Stomach (tissue), 19 donors: ENCODE measurements at places on chromosomes 2 and 18. TPM values are rescaled to one million over a fixed set of nuclear protein-coding genes. Genes with fewer than 3 reads are reported as not detected.

Gene CDKL4
- total RNA-seq = 4.2 TPM

DNA sequence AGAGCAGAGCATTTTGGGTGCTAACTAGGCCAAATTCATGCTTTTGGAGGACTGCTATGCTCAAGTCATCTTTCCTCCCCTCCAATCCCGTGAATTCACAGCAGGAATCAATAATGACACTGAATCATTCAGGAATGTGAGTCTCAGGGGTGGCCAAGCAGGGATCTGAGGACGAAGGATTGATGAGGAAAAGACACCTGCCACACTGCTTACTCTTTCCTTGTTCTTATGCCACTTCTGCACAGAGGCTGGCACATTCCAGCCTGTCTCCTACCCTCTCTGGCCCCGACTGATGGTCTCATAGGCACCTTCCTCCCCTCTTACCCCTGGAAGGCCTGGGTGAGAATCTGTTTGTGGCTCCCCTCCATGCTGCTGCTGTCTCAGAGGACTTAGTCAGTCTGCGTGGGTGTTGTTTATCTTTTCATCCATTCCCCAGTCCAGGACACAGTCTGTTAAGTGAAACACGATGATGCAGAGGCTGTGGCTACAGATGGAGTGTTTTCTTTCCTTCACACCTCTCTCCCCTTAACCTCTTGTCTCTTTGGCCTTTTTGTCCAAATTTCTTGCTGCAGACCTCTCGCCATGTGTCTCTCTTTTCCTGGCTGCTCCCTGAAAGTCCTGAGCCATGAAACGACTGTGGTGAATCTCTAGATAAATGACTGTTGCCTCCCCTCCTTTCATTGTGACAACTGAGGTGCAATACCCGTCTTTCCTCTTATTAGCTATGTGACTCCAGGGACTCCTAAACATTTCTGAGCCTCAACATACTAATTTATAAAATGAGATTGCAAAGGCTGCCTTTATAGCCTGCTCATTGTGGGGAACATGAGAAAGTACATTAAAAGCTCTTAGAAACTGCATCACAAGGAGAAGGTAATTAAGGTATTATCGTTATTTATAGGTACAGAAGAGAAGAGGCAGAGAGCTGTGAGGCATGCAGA, 86.9 kb downstream of the RDH14 start:
- H3K4me1 ChIP-seq = no peaks in the 10 kb centered on the region
- no peak overlapping the region for H3K27ac ChIP-seq
- no peaks in the 10 kb centered on the region for H3K27me3 ChIP-seq

Gene UBE2F
- 6.4 TPM for total RNA-seq

GRCh38 chr2:218867900-218868299, 8.3 kb downstream of the WNT6 start:
- no peaks in the 10 kb centered on the region for H3K36me3 ChIP-seq
- H3K27ac ChIP-seq = no peak overlapping the region
- H3K4me3 ChIP-seq = no peak overlapping the region
- peaks cover 8% of the 10 kb centered on the region for H3K4me1 ChIP-seq
- peak; percentile 48 for DNase-seq

Gene FEV
- not detected for total RNA-seq

DNA sequence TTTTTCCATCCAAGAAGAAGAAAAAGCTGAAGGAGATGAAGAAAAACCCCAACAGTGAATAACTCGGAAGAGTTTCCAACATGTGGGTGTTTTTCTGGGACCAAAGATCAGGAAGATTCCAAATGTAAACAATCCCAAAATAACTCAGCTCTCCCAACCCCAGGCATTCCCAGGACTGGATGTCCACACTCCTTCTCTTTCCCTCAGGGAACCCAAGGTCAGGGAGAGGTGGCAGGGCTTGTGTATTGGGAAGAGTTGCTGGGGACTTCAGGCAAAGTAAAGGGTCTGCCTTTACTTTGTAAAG, 268.0 kb downstream of the DYSF start:
- no peak overlapping the region for H3K4me3 ChIP-seq
- peak; percentile 30 for DNase-seq
- H3K36me3 ChIP-seq = no peaks in the 10 kb centered on the region
- H3K27ac ChIP-seq = peak overlapping the region; percentile 56
- no peaks in the 10 kb centered on the region for H3K27me3 ChIP-seq
- H3K4me1 ChIP-seq = peaks cover 17% of the 10 kb centered on the region

Gene ABHD1
- not detected for total RNA-seq

GRCh38 chr2:157176602-157177001, 80.9 kb upstream of the GALNT5 start:
- DNase-seq = no peak
- H3K36me3 ChIP-seq = no peaks in the 10 kb centered on the region
- H3K27me3 ChIP-seq = no peaks in the 10 kb centered on the region
- no peak overlapping the region for H3K4me3 ChIP-seq
- no peak overlapping the region for H3K27ac ChIP-seq

DNA sequence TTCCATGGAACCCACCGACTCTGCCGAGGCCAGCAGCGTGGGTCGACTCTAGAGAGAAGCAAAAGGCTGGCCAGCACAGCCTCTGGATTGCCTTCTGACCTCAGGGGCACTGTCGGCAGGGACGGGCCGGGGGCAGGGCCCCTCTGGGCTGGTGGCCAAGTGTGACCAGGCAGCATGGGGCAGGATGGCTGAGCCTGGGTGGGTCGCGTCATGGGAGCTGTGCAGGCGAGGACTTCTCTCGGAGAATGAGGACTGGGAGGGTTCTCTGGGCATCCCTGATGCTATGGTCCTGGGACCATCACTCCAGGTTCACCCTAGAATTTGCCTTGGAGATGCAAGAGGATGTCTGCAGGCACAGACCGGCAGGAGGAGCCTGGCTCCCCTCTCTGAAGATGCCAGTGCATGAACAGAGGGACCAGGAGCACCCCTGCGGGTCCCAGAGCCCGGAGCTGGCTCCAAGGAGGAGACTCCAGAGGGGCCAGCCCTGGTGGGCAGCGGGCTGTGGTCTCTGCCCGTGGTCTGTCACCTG, 289.2 kb downstream of the NDUFA10 start:
- no peaks in the 10 kb centered on the region for H3K4me1 ChIP-seq
- peaks cover 31% of the 10 kb centered on the region for H3K27me3 ChIP-seq
- no peak for DNase-seq
- H3K36me3 ChIP-seq = no peaks in the 10 kb centered on the region
- no peak overlapping the region for H3K4me3 ChIP-seq
- no peak overlapping the region for H3K27ac ChIP-seq

GRCh38 chr2:59254279-59254678, 1013.2 kb upstream of the FANCL start:
- H3K4me3 ChIP-seq = no peak overlapping the region
- H3K4me1 ChIP-seq = no peaks in the 10 kb centered on the region
- DNase-seq = no peak
- H3K27ac ChIP-seq = no peak overlapping the region

GRCh38 chr2:3613524-3613905, 18.6 kb downstream of the COLEC11 start:
- H3K4me1 ChIP-seq = no peaks in the 10 kb centered on the region
- no peaks in the 10 kb centered on the region for H3K27me3 ChIP-seq
- H3K36me3 ChIP-seq = no peaks in the 10 kb centered on the region

- DNase-seq = no peak
- H3K4me1 ChIP-seq = no peaks in the 10 kb centered on the region
- no peak overlapping the region for H3K4me3 ChIP-seq
- H3K27me3 ChIP-seq = no peaks in the 10 kb centered on the region
- H3K27ac ChIP-seq = no peak overlapping the region
Measured at GRCh38 chr2:148338541-148338940, 306.0 kb upstream of the EPC2 start.

Gene COLEC12
- total RNA-seq = 37.5 TPM

GRCh38 chr2:22326250-22326649, 1058.7 kb upstream of the KLHL29 start:
- no peaks in the 10 kb centered on the region for H3K27me3 ChIP-seq
- no peak overlapping the region for H3K4me3 ChIP-seq

DNA sequence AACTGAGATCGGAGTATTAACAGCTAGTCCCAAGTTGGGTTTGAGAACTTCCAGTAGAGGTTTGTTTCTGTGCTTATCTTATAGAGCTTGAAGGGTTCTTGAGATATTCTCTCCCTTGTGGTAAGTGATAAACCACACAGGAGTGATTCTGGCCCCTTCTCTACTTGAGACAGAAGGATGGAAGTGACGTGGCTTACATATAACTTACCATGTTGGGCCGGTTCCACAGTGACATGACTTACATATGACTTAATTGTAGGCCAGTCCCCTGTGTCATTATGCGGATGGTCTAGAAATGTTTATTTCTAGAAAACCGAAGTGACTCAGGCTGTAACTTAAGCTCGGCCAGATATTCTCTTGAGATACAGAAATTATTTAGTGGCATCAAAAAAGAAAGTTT, 62.7 kb downstream of the TRAPPC12 start:
- no peak overlapping the region for H3K27ac ChIP-seq
- no peak for DNase-seq
- H3K4me1 ChIP-seq = peaks cover 19% of the 10 kb centered on the region
- no peaks in the 10 kb centered on the region for H3K27me3 ChIP-seq
- H3K36me3 ChIP-seq = peaks cover 25% of the 10 kb centered on the region

Gene GALNT14
- not detected for total RNA-seq

Gene SLC4A3
- total RNA-seq = 22.8 TPM

DNA sequence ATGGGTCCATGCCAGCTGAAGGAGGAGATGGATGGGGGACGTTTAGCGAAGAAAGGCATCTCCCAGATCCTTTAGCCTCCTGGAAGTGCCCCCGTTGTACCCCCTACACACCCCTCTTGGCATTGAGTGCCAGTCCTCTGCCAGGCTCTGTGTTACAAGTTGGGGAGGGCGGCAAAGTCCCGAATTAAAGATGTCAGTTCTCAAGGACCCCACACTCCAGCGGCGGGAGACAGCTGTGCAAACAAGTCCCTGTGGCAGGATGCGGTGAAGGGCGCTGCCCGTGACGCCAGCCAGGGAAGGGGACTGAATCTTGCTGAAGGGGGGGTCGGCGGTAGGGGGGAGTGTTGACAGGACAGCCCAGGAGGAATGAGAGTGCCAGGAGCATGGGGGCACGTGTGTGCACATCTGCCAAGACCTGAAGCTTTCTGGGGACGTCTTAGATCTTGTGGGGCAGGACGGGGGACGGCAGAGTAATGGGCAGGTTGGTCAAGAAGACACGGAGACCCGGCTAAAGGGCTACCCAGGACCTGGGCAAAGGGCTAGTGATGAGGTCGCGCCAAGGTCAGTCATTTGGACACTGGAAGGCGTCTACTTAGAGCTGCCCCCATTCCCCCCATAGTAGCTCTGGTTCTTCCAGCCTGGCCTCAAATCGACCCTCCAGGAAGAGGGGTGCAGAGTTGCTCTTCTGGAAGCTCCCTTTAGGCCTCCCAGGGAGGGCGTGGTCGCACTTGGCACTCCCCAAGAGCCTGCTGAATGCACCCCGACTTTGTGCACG, 2.8 kb upstream of the CTDSP1 start:
- peak overlapping the region; percentile 97 for H3K4me3 ChIP-seq
- H3K27me3 ChIP-seq = no peaks in the 10 kb centered on the region
- peaks cover 61% of the 10 kb centered on the region for H3K4me1 ChIP-seq
- peak overlapping the region; percentile 100 for H3K27ac ChIP-seq

DNA sequence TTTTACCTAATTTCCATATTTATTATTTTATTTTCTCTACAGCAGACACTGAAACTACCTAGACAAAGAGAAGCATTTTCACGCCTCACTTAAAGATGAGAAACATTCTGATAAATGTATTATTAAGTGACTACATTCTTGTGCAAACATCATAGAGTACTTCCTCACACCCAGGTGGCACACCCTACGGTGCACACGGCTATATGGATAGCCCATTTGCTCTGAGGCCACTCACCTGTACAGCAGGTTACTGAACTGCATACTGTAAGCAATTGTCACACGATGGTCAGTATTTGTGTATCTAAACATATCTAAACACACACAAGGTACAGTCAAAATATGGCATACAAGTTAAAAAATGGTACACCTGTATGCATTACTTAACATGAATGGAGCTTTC, 481.4 kb downstream of the CMPK2 start:
- H3K27me3 ChIP-seq = no peaks in the 10 kb centered on the region
- no peak overlapping the region for H3K27ac ChIP-seq
- peak; percentile 28 for DNase-seq
- H3K4me3 ChIP-seq = no peak overlapping the region
- no peaks in the 10 kb centered on the region for H3K36me3 ChIP-seq

Gene HSBP1L1
- 42.6 TPM for total RNA-seq

Gene ZSWIM2
- total RNA-seq = not detected

DNA sequence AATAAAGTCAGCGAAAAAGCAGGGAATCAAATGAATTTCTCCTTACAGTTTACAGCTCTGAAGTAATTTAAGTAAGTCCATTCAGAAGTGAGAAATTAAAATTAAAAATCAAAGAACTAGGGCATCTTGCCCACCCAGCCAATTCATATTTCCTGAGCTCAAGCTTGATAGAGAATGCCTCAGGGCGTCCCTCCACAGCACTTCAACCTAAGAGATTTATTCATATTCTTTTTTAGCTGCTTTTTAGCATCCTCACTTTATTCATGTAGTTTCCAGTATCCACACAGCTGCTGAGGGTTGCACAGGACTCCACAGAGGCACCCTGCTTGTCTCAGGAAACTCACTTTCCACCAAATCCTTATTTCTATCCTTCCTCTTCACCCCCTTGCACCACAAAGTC, 900.3 kb downstream of the BCL11A start:
- no peaks in the 10 kb centered on the region for H3K36me3 ChIP-seq
- H3K27ac ChIP-seq = no peak overlapping the region
- H3K4me1 ChIP-seq = no peaks in the 10 kb centered on the region
- no peak for DNase-seq
- H3K27me3 ChIP-seq = no peaks in the 10 kb centered on the region
- H3K4me3 ChIP-seq = no peak overlapping the region

GRCh38 chr2:102056079-102056581, 64.4 kb downstream of the IL1R2 start:
- H3K36me3 ChIP-seq = no peaks in the 10 kb centered on the region
- H3K4me3 ChIP-seq = no peak overlapping the region
- peaks cover 47% of the 10 kb centered on the region for H3K4me1 ChIP-seq
- no peak for DNase-seq
- H3K27ac ChIP-seq = peak overlapping the region; percentile 69

Gene SPHKAP
- not detected for total RNA-seq

Gene CEP192
- total RNA-seq = 52.4 TPM

DNA sequence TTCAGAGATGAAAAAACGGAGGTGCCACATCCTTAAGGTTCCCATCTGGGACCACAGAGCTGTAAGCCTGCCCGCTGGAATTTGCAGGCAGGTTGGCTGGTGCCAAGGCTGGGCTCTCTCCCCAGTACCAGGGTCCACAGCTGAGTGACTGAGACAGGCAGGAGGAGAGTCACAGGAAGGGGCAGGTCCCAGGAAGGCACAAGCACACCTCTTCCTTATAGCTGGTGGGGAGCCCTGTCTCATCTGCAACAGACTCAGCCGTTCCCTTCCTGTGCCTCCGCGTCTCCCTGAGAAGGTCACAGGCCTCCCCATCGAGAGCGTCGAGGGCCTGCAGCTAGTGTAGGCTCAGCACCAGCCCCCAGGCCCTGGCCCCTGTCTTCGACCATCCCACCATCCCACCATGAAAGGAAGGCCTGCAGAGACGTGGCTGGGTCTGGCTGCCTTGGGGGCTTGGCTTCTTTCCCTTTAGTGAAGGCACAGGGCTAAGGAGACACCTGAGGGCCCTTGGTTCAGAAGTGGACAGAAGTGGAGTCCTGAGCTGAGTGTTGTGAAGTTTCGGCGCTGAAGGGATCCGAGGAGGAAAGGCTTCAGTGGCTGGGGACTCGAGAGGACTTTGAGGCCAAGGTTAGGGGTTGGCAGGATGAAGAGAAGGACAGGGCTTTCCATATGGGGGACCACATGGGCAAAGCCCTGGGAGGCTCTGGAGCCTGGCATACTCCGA, 26.8 kb downstream of the GLI2 start:
- DNase-seq = no peak
- H3K4me1 ChIP-seq = peaks cover 25% of the 10 kb centered on the region
- no peak overlapping the region for H3K4me3 ChIP-seq
- H3K27ac ChIP-seq = no peak overlapping the region
